ENCODE measurements at places on chromosomes 5 and 9.

GRCh38 chr9:133782157-133783130 is 44.3 kb upstream of the SARDH start:
- peaks cover 8% of the 10 kb centered on the region for H3K4me1 ChIP-seq
- no peak overlapping the region for H3K4me3 ChIP-seq
- H3K36me3 ChIP-seq: no peaks in the 10 kb centered on the region
- peak; percentile 40 for DNase-seq
- H3K27ac ChIP-seq: no peak overlapping the region
- H3K27me3 ChIP-seq: no peaks in the 10 kb centered on the region

- no peak overlapping the region for H3K4me3 ChIP-seq
- no peak overlapping the region for H3K27ac ChIP-seq
- no peaks in the 10 kb centered on the region for H3K27me3 ChIP-seq
- H3K4me1 ChIP-seq: no peaks in the 10 kb centered on the region
- DNase-seq: no peak
Measured at GRCh38 chr9:123089790-123090189, 56.3 kb downstream of the GPR21 start.

GRCh38 chr9:106675780-106676179 is 187.2 kb upstream of the ZNF462 start:
- DNase-seq: no peak
- no peaks in the 10 kb centered on the region for H3K36me3 ChIP-seq
- H3K4me1 ChIP-seq: no peaks in the 10 kb centered on the region
- H3K27ac ChIP-seq: no peak overlapping the region

DNA sequence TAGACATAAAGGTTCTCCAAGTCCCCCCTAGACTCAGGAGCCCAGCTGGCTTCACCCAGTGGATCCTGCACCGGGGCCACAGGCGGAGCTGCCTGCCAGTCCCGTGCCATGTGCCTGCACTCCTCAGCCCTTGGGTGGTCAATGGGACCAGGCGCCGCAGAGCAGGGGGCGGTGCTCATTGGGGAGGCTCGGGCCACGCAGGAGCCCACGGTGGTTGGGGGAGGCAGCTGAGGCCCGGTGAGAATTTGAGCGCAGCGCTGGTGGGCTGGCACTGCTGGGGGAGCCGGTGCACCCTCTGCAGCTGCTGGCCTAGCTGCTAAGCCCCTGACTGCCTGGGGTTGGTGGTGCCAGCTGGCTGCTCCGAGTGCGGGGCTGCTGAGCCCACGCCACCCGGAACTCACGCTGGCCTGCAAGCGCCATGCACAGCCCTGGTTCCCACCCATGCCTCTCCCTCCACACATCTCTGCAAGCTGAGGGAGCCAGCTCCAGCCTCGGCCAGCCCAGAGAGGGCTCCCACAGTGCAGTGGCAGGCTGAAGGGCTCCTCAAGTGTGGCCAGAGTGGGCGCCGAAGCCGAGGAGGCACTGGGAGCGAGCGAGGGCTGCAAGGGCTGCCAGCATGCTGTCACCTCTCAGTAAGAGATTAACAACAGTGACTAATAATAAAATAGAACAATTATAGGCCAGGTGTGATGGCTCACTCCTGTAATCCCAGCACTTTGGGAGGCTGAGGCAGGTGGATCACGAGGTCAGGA is 65.9 kb downstream of the SPATA31D1 start:
- H3K4me1 ChIP-seq: no peaks in the 10 kb centered on the region
- H3K4me3 ChIP-seq: no peak overlapping the region
- H3K27me3 ChIP-seq: no peaks in the 10 kb centered on the region
- no peak for DNase-seq

DNA sequence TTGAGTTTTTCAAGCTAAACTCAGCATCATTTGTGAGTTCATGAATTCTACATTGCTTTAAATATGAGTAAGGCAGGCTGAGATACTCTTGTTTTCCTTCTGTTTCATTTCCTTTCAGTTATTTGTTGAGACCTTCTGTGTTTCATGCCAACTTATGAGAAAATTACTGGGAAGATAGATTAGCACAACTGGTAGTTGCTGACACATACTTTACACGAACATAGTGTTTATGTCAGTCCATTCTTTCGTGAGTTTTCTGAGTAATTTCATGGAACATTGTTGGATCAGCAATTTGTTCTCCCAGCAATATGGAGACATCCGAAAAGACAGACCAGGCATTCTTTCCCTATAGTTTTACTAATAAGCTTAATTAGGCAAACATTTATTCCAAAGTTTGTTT is 102.0 kb upstream of the SMC5 start:
- H3K36me3 ChIP-seq: no peaks in the 10 kb centered on the region
- no peaks in the 10 kb centered on the region for H3K4me1 ChIP-seq
- no peak overlapping the region for H3K27ac ChIP-seq
- no peak for DNase-seq

GRCh38 chr5:334903-335739 is 13.6 kb downstream of the AHRR start:
- H3K36me3 ChIP-seq: peaks cover 35% of the 10 kb centered on the region
- DNase-seq: no peak
- peaks cover 71% of the 10 kb centered on the region for H3K4me1 ChIP-seq
- H3K27ac ChIP-seq: peak overlapping the region; percentile 91
- peak overlapping the region; percentile 78 for H3K4me3 ChIP-seq

- H3K4me3 ChIP-seq: no peak overlapping the region
- H3K27ac ChIP-seq: no peak overlapping the region
- H3K27me3 ChIP-seq: peaks cover 6% of the 10 kb centered on the region
- DNase-seq: no peak
Measured at GRCh38 chr5:109155625-109156024, 254.1 kb downstream of the PJA2 start.

DNA sequence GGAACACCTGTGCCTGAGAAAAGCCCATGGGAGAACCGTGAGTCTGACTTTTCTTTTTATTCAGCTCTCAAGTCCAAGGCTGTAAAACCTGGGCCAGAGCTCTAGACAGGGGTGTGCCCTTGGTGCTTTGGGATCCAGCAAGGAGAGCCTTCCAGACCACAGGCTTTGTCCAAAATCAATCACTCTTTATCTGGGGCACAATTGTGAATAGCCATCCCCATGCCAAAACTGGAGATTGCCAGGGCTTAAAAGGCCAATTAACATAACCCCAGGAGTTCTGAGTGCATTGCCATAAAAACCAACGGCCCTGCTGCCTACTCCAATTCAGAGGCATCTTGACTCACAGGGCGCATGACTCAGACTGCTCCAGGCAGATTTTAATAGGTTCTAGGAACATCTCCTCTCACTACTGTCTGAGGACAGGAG is 391.8 kb downstream of the ARHGEF28 start:
- DNase-seq: no peak
- H3K27me3 ChIP-seq: peaks cover 8% of the 10 kb centered on the region
- H3K4me1 ChIP-seq: no peaks in the 10 kb centered on the region
- H3K36me3 ChIP-seq: no peaks in the 10 kb centered on the region
- H3K4me3 ChIP-seq: no peak overlapping the region

GRCh38 chr5:95261437-95262175 is 23.3 kb downstream of the MCTP1 start:
- no peaks in the 10 kb centered on the region for H3K4me1 ChIP-seq
- H3K4me3 ChIP-seq: no peak overlapping the region
- no peaks in the 10 kb centered on the region for H3K27me3 ChIP-seq
- DNase-seq: no peak
- no peak overlapping the region for H3K27ac ChIP-seq
- no peaks in the 10 kb centered on the region for H3K36me3 ChIP-seq

- peak; percentile 31 for DNase-seq
- H3K27me3 ChIP-seq: no peaks in the 10 kb centered on the region
- no peak overlapping the region for H3K4me3 ChIP-seq
- peaks cover 16% of the 10 kb centered on the region for H3K4me1 ChIP-seq
Measured at GRCh38 chr9:35790385-35791296, 750 bp upstream of the NPR2 start.

DNA sequence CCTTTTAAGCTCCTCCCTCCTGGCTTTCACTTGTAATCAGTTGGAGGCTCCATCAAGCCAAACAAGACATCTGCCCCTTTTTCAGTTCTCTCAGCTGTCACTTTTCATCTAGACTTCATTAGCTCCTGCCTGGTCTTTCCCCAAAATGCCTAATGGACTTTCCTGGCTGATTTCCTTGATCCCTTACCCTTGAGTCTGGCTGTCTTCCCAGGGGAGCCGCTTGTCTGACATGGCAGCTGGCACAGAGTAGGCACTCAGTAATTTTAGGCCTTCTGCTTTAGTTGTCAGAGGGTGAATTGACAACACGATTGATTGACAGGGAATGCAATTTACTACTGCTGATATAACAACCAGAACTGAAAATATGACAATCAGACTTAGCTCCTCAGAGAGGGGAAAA is 2.1 kb downstream of the C9orf153 start:
- DNase-seq: no peak
- no peak overlapping the region for H3K27ac ChIP-seq
- peaks cover 3% of the 10 kb centered on the region for H3K36me3 ChIP-seq
- H3K4me3 ChIP-seq: no peak overlapping the region
- peaks cover 2% of the 10 kb centered on the region for H3K4me1 ChIP-seq

GRCh38 chr5:149302641-149303040 is 31.0 kb downstream of the AFAP1L1 start:
- H3K4me1 ChIP-seq: no peaks in the 10 kb centered on the region
- no peaks in the 10 kb centered on the region for H3K36me3 ChIP-seq

DNA sequence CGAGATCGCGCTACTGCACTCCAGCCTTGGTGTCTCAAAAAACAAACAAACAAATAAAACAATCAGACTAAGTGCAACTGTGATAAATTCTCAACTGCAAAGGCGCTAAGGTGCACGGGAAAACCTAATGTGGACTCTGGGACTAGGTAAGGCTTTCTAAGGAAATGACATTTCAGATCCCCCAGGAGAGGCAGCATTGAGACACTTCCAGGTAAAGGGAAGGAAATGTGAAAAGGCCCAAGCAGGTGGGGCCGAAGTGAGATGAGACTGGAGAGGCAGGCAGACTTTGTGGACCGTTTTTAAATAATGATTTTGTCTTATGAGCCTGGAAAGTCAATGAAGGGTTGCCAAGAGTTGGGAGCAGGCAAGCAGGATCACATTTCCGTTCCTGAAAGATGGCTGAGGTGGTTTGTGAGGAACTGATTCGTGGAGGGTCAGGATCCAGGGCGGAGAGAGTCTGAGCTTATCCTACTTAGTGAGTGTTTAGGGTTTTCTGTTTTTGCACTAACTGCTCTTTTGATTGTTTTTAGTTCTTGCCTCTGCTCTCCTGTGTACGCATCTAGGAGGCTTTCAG is 2.0 kb upstream of the APBA1 start:
- peaks cover 18% of the 10 kb centered on the region for H3K4me1 ChIP-seq
- H3K27ac ChIP-seq: no peak overlapping the region
- H3K36me3 ChIP-seq: no peaks in the 10 kb centered on the region
- H3K27me3 ChIP-seq: peaks cover 50% of the 10 kb centered on the region

DNA sequence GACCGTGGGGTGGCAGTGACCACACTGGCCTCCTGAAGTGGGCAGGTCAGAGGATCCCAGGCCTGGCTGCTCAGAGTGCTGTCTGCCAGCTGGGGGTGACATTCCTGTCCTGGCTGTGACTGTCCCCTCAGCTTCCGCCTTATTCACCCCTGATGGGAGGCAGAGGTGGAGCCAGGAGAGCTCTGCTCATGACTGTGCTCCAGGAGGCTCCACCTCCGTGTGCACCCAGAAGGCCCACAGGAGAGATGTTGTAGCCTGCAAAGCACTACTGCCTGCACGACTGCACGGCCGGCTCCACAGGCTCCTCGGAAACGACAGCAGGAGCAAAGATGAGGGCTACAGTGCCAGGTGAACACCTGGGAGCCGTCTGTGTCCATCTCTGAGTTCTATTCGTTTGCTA is 60.9 kb downstream of the ROPN1L start:
- H3K36me3 ChIP-seq: no peaks in the 10 kb centered on the region
- H3K27ac ChIP-seq: no peak overlapping the region
- no peak overlapping the region for H3K4me3 ChIP-seq
- no peak for DNase-seq
- no peaks in the 10 kb centered on the region for H3K4me1 ChIP-seq

DNA sequence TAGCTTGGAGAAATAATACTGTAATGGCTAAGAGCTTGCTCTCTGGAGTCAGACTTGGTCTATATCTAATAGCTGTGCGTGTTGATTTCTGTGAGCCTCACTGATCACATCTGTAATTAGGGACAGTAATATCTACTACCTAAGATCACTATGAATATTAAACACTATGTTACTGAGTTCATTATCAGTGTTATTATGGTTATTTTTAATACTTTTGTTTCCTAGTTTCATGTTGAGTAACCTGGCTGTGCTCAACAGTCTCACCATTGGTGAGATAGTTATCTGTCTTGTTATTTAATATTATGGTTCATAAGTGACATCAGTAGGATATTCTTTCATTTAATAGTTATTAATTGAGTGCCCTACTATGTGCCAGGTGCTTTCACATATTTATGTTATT is 22.4 kb upstream of the CAVIN4 start:
- no peak for DNase-seq
- H3K27me3 ChIP-seq: peaks cover 2% of the 10 kb centered on the region
- H3K27ac ChIP-seq: no peak overlapping the region
- H3K4me3 ChIP-seq: no peak overlapping the region

- H3K4me3 ChIP-seq: no peak overlapping the region
- H3K27me3 ChIP-seq: no peaks in the 10 kb centered on the region
- H3K36me3 ChIP-seq: no peaks in the 10 kb centered on the region
- H3K27ac ChIP-seq: no peak overlapping the region
Measured at GRCh38 chr5:111165058-111165457, 59.1 kb upstream of the CAMK4 start.

GRCh38 chr9:18237776-18238175 is 236.2 kb upstream of the ADAMTSL1 start:
- H3K36me3 ChIP-seq: no peaks in the 10 kb centered on the region
- no peak overlapping the region for H3K4me3 ChIP-seq
- H3K27ac ChIP-seq: no peak overlapping the region
- no peaks in the 10 kb centered on the region for H3K27me3 ChIP-seq
- DNase-seq: no peak

DNA sequence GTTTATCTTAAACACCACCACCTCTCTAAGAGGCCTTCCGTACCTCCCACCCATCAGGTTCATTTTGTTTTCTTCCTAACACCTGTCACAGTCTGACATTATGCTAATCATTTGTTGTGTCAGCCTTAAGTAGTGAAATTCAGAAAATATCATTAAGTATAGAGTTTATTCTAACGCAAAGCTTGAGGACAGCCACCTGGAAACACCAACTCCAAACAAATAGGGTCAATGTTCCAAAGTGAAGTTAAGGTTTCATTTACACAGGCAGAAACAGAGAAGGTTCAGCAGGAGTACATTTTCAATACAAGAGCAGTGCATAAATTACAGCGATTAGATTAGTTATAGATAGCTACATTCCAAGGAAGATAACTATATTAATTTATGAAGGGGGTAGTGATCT is 1.3 kb upstream of the SMC5 start:
- H3K27me3 ChIP-seq: peaks cover 7% of the 10 kb centered on the region
- peaks cover 37% of the 10 kb centered on the region for H3K4me1 ChIP-seq
- H3K36me3 ChIP-seq: peaks cover 27% of the 10 kb centered on the region
- no peak for DNase-seq
- peak overlapping the region; percentile 91 for H3K4me3 ChIP-seq
